SW 1271 (cell line): ENCODE measurements at places on chromosomes 7 and 10.

- DNase-seq: no peak
Measured at GRCh38 chr10:131427901-131428300, 116.4 kb upstream of the TCERG1L start.

DNA sequence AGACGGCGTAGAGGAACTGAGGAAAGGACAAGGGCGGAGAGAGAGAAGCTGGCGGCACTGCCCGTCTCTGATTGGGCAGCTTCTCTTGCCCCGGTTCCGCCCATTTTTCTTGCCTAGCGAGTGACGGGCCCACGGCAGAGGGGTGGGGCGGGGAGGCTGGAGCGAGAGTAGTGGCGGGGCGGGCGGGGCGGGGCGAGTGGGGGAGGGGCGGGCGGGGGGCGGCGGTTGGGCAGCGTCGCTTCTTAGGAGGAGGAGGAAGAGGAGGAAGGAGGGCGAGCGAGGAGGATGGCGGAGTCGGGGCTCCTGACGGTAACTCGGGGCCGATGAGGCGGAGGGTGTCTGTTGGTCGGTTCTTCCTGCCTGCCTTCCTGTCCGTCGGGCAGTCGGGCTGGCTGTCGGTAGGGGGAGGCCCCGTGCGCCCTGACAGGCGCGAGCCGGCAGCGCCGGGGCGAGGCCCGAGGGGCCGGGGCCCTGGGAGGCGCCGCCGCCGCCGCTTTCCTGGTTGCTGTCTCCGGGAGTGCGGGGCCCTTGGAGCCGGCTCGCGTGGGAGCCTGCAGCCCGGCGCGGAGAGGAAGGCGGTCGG lies at the start of gene SHOC2:
Gene SHOC2, plus strand, starts transcription at position 256 of the 583 bp plus-strand sequence. CDS start 44,755 bp downstream, outside the sequence.
- DNase-seq: peak; percentile 97

DNA sequence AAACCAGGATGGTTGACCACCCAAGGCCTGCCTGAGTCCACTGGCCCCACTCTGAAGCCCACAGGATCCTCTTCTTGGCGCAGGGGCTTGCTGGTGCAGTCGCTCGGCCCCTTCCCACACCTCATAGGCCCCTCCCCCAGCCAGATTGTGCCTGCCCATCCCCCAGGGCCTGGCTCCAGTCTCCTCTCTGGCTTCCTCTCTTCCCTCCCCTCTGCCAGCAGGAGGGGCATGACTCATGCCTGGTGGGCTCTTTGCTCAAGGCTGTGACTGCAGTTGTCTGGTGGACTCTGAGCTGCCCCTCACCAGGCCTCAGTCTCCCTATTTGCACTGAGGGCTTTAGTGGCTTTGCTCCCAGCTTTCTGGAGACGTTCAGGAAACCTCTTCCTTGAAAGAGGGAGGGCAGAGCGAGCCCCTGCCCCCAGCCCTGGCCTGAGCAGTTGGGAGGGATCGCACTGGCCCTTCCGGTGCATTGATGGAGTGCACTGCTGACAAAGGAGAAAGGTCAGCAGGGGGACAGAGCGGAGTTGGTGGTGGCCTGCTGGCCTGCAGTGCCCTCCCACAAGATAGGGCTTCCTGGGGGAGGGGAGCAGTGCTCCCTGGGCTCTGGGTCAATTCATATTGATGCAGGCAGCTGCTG lies 60.7 kb downstream of the ZMIZ1 start:
- no peak for DNase-seq

DNA sequence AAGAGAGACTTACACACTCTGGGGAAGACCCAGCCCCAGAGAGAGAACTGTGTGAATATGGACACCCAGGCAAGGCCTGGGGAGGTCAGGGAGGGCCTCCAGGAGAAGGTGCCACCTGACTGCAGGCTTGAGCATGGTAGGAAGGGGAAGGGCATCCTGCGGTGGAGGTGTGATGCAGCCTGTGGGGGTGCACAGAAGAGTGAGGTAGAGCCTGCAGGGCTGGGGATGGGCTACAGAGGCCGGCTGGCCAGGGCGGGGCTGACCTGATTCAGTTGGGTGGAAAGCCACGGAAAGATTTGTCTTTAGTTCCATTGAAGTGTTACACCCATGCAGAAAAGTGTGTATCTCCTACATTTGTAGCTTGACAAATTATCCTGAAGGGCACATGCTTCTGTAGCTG lies 47.6 kb downstream of the ZMIZ1 start:
- DNase-seq: no peak

DNA sequence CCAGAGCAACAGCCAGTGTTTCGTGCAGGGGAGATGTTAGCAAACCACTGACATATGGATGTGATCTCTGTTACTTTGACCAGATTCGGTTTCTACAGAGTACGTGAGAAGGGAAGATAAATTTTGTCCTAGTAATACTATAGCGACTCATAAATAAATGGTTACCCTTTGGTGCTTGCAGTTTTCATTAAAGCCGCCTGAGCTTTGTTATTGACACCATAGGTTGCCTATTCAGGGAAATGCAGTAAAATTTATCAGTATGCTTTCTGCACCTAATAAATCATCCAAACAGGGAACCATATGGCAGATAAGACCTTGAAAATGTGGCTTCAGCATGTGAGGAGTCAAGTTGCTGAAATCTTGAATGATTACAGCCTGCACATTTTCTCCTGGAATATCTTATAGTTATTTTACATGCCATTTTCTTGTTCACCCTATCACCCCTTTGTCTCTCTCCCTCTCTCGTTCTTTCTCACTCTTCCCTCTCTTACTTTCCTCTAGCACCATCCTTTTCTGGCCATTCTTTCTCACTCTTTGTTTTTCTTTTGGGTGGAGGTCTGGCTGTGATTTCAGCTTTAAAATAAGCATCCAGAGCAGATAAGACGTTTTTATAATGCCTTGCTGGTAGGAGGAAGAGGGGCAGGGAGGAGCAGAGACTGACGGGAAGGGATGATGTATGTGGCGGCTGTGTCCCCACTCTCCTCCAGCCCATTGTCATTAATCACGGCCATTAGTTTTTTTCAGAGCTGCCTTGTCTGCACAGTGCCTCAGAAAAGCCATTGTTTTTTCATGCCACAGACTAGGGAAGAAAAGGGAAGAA lies 182.5 kb downstream of the LRMDA start:
- DNase-seq: no peak

DNA sequence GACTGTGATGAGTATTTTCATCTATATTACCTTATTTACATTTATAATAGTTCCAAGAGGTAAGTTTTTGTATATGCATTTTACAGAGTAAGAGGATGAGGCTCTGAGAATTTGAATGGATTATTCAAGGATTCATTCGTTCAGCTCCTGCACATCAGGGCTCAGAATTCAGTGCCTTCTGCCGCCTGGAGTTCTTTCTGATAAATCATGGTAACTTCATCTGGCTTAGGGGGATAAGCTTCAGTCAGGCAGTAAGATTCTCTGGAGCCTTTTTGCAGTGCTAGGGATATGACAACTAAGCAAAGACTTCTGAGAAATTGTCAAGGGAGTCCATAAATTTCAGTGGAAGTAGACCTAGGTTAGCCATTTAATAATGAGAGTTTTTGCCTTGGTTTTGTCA lies 668.6 kb downstream of the NRG3 start:
- DNase-seq: no peak

DNA sequence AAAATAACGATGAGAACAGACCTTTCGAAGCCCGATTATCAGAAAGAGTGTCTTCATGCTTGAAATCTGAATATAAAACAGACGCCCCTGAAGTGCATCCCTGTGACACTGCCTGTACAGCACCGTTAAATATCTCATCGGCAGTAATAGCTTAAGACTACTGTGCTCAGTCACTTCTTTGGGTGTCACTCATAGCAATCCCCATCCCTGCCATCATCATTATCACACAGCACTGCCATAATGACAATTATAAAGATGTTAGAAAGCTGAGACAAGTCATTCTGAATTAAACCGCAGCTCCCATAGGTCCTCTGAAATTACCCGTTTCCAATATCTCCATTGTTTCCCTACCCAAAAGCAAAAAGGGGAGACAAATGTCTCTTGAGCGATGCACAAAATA lies 567.7 kb upstream of the C7orf33 start:
- DNase-seq: no peak

DNA sequence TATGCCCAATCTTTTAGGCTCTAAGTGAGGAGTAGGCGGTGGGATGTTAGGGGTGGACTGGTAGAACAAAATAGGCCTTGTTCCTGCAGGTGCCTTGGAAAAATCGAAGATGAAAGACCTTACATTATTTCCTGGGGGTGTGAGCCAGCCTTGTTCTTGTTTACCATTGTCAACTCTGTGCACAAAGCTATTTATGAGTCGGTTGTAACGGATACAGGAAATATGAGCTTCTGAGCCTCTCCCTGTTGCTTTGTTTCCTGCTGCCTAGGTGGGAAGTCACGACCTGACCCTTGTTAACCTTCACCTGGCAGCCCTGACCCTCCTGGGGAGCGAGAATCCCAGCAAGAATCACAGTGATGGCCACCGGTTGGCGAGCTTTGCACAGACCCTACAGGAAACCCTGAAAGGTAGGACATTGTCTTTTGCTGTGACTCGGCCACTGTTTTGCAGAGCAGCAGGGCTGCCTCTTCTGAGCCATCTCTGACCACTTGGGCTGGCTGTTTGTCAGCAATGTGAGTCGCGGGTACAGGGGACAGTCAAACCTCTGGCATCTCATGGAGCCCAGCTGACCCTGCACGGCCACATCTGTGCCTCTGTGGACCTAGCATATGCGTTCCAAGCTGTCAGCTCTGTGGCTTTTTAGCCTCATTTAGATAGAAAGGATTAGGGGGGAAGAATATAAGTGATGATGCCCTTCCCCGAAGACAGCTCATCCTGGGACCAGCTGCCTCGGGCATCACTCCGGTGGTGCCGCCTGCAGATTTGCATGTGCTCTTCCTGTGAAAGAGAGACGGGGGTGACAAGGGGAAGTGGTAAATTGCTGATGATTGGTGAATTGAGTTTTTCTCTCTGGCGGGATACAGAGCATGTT lies 102.1 kb upstream of the ANLN start:
- DNase-seq: no peak

- peak; percentile 72 for DNase-seq
Measured at GRCh38 chr10:77844713-77845445, 81.7 kb downstream of the DLG5 start.

DNA sequence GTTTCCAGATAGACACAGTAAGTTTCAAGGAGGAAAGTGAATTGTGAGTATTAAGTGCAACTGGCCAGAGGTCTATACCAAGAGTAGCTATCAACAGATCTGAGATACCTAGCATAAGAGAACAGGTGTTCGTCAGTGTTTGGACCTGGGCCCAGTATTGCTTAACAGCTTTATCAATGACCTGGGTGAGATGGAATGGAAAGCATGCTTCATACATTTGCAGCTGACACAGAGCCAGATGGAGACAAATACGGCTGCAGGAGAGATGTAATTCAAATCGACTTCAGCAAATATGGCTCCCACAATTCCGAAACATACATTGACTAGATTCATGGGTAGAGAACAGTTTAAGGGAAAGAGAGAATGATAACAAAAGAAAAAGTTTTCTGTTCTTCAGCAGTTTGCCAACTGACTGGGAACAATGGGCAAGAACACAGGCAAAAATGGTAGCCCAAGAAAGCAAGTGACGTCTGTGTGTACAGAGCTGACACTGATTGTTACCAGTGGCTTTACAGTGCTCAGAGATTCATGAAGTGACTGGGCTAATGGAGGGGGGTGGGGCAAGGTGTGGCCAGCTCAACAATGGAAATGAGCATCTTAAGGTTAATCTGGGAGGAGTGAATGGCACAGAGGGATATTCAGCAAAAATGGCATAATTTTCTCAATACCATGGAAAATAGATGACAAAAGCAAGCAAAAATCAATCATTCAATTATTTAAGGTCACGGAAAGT lies 28.0 kb upstream of the COBL start:
- DNase-seq: no peak

GRCh38 chr7:95910341-95910740 lies 138.0 kb downstream of the DYNC1I1 start:
- DNase-seq: no peak

- DNase-seq: no peak
Measured at GRCh38 chr7:1844336-1844950, 174.4 kb downstream of the ELFN1 start.

DNA sequence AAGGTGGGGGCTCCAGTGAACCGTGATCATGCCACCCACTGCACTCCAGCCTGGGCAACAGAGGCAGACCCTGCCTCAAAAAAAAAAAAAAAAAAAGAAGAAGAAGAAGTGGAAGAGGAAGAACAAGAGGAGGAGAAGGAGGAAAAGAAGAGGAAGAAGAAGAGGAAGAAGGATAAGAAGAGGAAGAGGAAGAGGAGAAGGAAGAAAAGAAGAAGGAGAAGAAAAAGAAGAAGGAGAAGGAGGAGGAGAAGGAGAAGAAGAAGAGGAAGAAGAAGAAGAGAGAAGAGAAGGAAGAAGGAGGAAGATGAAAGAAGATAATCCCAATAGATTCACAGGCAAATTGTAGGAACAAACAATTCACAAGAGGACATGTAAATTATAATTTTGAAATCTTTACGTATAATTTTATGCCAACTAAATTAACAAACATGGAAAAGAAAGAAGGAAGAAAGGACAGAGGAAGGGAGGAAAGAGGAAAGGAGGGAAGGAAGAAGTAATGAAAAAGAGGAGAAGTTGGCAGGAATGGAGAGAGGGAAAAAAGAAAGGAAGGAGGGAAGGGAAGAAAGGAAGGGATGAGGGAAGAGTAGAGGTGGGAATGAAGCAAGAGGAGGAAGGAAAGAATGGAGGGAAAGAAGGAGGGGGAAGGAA lies 3.5 kb downstream of the SVOPL start:
- no peak for DNase-seq

- DNase-seq: no peak
Measured at GRCh38 chr7:147978201-147978600, 612.4 kb upstream of the C7orf33 start.

- DNase-seq: no peak
Measured at GRCh38 chr10:43653746-43654145, 5.1 kb upstream of the ZNF32 start.

DNA sequence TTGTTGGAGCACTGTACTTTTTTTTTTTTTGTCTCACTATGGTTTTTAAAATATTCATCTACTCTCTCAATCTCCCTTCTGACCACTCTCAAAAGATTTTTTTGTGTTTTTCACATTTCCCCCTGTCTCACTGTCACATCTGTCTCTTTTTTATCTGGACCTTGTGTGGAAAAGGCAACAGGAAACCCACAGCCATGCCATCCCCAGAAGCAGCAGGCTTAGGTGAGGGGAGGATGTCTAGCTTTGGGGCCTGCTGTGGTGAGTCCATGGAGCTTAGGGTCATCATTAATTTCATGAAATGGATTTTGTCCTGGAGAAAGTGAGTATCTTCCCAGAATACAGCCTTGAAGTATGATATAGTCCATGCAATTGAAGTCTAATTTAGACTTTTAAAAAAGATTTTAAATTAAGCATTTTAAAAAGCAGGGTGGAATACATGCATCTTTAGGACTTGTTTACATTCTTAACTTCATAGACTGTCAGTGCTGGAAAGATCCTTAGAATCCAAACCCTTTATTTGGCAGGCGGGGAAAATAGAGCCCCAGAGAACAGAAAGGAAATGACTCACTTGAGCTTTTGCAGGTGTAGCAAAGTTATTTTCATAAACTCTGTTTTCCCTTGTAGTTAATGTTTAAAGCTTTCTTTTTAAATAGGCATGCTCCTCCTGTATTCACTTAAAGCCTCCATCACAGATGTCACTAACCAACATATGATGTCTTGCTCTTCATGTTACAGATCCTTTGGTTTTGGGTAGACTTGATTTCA lies 25.1 kb downstream of the MINDY4 start:
- DNase-seq: no peak
